ENCODE measurements at places on chromosomes 1 and 21.

GRCh38 chr1:54624466-54625464 is 1.4 kb upstream of the FAM151A start:
- DNase-seq = no peak

- DNase-seq = no peak
These were observed 5.5 kb downstream of the SWT1 start for GRCh38 chr1:185162491-185162890.

GRCh38 chr1:50329332-50329932 is 93.8 kb downstream of the DMRTA2 start:
- no peak for DNase-seq

- DNase-seq = no peak
These were observed 41.0 kb upstream of the F3 start for GRCh38 chr1:94582565-94582964.

DNA sequence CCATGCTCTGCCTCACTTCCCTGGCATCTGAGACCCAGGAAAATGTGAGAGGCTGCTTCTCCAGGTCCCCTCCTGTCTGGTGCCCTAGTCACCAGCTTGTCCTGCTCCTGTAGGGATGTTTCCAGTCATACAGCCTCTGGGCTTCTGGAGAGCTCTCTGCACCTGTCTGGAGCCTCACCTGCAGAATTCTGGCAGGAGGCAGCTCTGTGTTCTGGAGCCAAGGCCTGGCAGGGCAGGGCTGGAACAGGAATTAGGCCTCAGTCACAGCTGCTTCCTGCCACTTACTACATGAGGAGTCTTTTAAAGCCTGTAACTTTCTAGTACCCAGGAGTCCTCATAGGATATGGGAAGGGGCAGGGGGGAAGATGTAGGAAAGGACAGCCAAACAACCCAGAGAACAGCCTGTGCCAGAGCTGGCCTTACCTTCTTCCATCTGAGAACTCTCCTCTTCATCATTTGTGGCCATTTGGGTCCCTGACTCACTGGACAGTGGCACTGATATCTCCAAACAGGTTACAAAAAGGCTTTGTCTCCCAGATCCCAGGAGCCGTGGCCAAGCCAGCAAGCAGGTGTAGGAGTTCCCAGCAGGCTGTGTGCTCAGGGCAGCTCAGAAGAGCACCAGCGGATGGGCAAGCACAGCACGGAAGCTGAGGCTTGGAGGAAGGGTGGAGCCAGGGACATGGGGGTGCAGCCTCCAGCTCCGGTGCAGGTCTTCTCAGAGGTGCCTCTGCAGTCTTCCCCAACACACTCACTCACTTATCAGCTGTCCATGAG is 31.4 kb upstream of the ARTN start:
- DNase-seq = no peak

DNA sequence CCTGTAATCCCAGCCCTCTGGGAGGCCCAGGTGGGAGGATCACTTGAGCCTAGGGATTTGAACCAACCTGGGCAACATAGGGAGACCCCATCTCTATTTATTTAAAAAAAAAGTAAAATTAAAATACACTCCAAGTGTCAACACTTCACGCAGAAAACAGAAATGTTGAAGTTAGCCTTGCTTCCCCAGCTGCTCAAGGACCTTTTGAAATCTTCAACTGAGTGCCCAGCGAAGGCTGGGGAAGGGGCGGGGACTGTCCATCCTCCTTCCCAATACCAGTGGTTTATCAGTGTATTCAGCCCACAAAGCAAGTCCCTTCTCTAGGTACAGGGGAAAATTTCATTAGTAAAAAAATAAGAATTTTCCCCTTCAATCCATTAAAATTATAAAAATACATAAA is 2.2 kb upstream of the DNAJC28 start:
- no peak for DNase-seq

- DNase-seq = no peak
These were observed 31.0 kb downstream of the TRIT1 start for GRCh38 chr1:39852214-39852791.

DNA sequence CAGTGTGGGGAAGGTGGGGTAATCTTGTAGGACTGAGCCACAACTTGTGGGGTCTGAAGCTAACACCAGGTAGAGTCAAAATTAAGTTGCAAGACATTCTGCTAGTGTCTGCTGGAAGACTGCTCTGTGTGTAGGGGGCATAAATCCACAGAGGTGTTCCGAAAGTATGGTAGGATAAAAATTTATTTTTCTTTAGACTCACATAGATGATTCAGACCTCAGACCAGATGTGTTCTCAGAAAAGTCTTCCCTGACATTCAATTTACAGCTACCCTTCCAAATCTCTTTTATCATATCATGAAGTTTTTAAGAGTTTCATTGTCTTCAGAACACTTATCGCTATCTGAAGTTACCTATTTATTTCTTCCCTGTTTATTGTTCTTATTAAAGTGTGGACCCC is 21.3 kb downstream of the DUSP10 start:
- no peak for DNase-seq

GRCh38 chr1:211145944-211146343 is 12.0 kb upstream of the KCNH1 start:
- DNase-seq = no peak

DNA sequence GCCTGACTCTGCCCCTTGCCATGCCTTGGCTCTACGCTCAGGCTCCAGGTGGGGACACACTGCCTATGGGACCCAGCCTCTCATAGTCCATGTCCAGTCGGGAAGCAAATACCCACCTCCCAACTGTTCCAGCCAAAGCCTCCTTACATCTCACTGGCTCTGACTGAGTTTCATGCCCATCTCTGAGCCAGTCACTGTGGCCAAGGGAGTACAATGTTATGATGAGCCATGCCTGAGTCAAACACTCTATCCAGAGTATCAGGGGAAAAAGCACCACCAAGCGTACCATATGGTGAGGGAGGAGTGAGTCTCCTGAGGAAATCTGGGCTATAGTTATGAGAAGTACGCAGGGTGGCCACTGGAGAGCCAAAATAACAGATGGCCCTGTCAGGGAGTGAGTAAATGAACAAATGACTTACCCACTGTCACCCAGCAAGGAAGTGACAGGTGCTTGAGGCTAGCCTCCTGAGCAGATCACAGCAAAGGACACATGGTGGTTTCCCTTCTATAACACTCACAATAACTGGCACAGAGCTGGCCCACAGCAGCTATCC is 236.6 kb upstream of the GJB5 start:
- no peak for DNase-seq

DNA sequence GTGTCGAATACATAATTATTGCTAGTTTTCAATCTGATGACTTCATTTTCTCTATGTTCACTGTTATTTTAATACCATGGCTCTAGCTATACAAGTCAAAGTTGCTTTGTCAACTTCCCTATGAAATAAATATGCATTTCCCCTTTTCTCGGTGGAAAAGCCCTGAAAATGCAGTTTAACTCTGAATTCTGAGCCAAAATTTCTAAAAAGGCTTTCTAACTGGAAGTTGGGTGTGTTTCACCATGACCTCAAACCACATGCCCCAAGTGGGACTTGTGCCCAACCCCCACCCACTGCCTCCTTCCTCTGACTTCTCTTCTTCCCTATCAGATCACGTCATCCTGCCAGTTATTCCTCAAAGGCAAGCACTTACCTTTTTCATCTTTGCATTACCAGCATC is 8.9 kb downstream of the MKNK1 start:
- DNase-seq = no peak

- no peak for DNase-seq
These were observed 20.6 kb upstream of the RCAN3 start for GRCh38 chr1:24481843-24482610.

GRCh38 chr1:30742963-30743559 is 14.5 kb downstream of the LAPTM5 start:
- no peak for DNase-seq

DNA sequence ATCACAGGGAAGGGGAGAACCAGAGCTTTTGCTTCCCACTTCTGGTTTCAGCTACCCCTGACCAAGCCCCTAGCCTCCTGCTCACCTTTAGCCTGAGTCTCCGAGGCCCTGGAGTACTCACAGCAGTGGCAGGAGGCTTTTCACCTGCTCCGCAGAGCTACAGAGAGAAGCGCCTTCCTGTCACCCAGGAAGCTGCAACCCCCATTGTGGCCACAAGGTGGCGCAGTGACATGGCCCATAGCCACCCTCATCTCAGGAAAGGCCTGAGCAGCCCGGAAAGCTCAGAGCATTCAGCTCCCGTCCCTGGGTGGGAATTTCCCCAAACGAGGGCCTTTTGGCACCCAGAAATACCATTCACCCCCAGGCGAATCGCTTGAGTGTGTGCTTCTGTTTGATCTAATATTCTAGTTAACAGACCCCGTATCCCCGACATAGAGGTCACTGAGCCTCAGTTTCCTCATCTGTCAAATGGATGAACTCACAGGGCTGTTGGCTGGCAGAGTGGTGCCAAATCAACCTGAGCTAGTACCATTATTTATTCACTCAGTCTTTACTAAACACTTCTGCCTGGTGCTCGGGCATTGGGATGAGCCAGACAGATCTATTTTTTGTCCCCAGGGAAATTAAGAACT is 25.3 kb downstream of the A3GALT2 start:
- peak; percentile 87 for DNase-seq

- no peak for DNase-seq
These were observed 20.5 kb upstream of the COQ8A start for GRCh38 chr1:226919587-226919986.

DNA sequence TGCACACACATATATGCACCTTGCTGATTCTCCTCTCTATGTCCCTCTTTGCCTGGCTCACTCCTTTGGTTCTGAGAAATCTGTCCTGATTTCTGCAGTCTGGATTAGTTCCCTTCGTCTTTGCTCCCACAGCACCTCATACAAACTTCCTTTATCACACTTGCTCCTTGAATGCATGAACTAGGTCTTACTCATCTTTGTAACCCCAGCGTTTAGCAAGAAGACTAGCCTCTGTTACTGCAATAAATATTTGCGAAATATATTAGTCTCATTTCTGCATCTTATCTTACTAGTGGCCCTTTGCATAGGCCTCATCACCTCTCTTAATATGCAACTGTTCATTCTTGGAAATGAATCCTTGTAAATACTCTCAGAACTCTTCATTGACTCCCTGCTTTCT is 11.4 kb downstream of the SMYD2 start:
- peak; percentile 24 for DNase-seq

DNA sequence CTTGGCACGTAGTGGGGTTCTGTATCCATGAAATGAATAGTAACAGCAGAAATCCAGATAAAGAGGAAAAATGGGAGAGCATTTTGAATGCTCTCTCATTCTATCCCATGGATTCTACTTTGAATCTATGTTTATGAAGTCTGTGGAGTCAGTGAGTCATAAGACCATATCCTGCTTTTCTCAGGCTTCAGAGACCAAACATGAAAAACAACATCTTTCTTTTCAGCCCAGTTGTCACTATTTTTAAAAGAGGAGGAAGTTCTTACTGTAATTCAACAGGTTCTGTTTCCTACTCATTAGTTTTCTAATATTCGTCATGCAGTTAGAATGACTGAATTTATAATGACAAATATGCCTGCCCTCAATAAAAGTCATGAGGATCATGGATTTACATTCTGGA is 39.4 kb upstream of the CD55 start:
- DNase-seq = peak; percentile 21

DNA sequence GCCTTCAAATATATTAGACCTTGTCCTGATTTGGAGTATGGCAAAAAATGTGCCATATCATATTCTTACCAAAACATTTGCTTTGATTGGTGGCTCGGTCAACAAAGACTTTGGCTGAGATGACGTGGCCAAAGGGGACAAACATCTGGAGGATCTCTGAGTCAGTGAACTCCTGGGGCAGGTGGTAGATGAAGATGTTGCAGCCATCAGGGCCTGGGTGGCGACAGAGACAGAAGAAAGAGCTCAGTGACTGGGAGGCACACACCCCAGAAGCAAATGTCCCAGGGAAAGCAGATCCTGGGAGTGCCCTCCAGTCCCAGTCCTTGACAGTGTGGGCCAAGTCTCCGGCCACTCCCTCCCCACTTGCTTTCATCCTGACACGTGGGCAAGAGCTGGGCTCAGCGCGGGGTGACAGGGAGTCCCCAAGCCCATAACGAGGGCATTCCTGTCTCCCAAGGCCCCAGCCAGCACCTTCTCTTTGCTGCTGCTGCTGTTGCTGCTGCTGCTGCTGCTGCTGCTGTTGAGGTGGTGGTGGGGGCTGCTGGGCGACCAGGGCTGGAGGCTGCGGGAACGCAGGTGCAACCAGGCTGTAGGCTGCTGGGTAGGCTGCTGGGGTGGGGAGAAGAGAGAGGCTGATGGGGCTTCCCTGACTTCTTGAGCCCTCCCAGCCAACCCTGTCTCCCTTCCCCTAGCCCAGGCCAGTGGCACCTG is 10.7 kb downstream of the CELF3 start:
- DNase-seq = no peak

DNA sequence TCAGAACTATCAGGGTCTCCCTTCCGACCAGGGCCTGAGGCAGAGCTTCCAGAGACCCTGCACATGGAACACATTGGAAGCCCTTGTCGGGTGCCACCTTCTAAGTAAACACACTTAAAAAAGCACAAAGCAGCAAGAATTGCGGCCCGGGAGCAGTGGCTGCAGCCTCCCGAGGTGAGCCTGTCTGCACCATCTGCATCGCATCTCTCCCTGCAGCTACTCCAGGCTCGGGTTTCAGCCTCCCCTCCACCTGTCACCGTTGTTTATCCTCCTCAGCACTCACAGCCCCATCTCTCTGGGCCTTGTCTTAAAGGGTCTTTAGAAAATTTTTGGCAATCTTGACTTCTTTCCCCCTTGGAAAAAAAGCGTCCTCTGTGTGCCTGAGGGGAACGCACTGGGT is 95.1 kb upstream of the ARHGEF16 start:
- no peak for DNase-seq

DNA sequence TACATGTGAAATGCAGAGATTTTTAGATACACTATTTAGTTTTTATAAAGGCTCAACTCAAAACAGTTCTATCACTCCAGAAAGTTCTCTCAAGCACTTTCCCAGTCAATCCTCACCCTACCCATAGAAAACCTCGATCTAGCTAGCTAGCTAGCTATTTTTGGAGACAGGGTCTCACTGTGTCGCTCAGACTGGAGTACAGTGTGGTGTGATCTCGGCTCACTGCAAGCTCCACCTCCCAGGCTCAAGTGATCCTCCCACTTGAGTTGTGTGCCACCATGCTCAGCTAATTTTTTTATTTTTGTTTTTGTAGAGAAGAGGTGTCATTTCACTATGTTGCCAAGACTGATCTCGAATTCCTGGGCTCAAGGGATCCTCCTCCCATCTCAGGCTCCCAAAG is 236.9 kb downstream of the RERE start:
- no peak for DNase-seq

All from cardiac fibroblast (primary cell).